ENCODE measurements at places on chromosomes 1 and 21.

GRCh38 chr1:6833804-6834203, 48.5 kb downstream of the CAMTA1 start:
- DNase-seq: no peak

DNA sequence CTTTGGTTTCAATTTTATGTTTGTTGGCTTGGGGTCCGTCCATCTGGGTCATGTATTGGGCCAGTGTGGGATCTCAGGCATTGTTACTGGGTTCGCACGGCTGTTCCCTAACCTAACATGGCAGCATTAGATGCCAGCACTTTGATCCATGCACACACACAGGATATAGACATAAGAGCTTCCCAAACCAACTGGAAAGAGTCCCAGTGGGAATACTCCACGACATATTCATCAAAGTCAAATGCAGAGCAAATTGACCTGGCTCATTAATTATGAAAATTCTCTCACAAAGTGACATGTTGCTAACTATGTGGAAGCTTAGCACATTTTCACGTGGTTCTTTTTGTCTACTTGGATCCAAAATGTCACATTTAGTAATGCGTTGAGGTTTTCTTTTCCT, 130.4 kb downstream of the SETD4 start:
- DNase-seq: no peak

DNA sequence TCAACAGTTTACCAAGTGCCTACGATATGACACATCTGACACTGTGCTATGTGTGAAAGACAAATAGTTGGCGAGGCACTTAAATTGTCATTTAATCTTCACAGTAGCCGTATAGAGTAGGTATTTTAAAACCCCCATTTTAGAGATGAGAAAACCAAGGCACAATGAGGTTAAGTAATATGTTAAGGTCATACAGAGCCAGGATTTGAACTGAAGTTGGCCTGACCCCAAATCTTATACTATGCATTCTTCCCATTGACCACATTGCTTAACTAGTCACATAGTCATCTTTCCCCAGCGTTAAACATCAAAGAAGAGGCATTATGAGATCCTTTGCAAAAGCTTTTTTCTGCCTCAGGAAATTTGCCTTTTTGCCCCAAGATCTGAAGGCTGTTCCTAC, 3.9 kb downstream of the INKA2 start:
- DNase-seq: peak; percentile 52

GRCh38 chr1:235831148-235831547, 35.6 kb downstream of the LYST start:
- peak; percentile 79 for DNase-seq

DNA sequence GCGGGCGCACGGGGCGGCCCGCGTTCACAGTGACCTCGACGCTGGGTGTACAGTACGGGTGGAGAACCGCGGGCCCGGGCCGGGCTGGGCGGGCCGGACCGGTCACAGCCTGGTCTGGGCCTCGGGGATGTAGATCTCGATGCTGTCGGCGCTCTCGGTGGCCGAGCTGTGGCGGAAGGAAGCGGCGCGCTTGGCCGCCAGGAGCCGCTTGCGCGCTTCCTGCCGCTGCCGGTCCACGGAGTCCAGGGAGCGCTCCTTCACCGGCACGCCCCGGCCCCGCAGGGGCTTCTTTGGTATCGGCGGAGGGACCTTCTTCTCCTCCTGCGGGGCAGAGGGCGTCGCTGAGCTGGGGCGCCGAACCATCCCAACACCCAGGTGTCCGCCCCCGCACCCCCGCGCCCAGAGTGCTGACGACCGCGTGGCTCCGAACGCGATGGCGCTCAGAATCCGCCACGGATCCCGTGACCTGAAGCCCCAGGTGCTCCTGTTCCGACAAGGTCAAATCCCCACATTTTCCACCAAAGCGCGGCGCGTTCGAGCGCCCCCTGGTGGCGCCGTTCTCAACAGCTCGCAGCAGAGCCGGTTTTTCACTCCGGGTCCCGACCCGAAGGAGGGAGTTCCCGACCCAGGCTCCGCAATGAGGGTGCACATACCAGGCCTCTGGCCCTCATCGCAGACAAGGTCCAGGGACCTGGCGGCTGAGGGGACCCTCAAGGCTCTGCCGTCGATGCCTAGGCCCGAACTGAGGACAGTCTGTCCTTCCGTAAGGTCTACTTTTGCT, 6.6 kb upstream of the SMIM12 start:
- peak; percentile 64 for DNase-seq

- DNase-seq: no peak
Observed at GRCh38 chr1:25347556-25347955, 9.4 kb downstream of the TMEM50A start.

- DNase-seq: no peak
Observed at GRCh38 chr1:84888753-84889152, 4.3 kb downstream of the LPAR3 start.

DNA sequence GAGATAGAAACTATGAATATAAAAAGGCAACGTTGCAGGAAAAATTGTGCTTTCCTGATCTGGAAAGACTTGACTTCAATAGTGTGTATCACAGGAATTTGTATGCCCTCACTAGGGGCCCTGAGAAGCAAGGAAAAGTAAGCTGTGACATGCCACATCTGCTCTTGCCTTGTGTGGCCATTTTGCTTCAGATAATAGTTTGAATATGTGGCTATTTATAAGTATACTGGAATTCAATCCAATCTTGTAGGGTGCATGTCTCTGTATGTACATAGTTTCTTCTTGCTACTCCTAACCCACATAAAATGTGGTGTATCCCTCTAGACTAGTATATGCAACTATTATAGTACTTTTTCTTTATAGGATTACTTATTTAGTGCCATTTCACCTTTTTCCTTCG, 31.1 kb upstream of the SCYL3 start:
- DNase-seq: no peak

GRCh38 chr1:233662575-233663304, 48.8 kb downstream of the KCNK1 start:
- DNase-seq: peak; percentile 21

GRCh38 chr1:245313576-245313975, 158.8 kb downstream of the KIF26B start:
- DNase-seq: no peak

DNA sequence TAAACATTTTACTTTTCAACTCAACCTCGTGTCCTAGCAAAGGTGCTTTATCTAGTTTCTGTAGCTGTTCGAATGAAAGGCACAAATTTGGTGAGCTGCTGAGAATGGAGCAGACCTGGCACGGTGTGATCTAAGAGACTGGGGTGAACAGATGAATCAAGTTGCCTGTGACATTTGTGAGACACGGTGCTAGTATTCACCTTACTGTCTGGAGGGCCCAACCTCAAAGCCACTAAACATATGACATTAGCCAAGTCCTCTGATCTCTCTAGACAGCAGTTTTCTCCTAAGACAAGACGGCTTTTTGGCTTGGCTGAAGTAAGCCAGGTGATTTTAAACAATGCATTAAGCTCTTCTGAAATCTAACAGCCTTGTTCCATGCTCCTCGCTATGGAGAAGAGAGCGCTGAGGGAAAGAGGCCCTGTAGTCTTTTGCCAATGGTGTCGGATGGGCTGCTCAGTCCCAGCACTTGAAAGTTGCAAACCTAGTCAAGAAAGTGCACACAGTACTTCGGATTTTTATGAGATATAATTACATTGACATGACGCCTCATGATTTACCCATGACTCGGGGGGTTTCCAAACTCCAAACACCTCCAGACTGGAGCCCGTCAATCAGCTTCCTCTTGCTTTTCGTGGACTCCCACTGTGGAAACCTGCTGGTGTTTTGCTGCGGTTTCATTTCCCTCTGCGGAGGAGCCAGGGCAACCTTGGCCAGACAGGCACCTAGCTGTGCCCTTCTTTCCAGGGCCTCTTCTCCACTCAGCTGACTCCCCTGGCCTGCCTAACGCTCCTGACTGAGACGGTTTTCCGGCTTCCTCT, 794 bp upstream of the TOR3A start:
- DNase-seq: no peak
